ENCODE measurements at places on chromosomes 7 and 10. TPM values are rescaled to one million over a fixed set of nuclear protein-coding genes. Genes with fewer than 3 reads are reported as not detected.

Gene TRRAP
- total RNA-seq, result 30.4 TPM

Gene TMEM106B
- 41.7 TPM for total RNA-seq

Gene HIF1AN
- 41.0 TPM for total RNA-seq

Gene GCK
- not detected for total RNA-seq

Gene ZP3
- total RNA-seq, result 5.6 TPM

Measured in MCF 10A (cell line).